ENCODE measurements at places on chromosomes 1 and 21.

DNA sequence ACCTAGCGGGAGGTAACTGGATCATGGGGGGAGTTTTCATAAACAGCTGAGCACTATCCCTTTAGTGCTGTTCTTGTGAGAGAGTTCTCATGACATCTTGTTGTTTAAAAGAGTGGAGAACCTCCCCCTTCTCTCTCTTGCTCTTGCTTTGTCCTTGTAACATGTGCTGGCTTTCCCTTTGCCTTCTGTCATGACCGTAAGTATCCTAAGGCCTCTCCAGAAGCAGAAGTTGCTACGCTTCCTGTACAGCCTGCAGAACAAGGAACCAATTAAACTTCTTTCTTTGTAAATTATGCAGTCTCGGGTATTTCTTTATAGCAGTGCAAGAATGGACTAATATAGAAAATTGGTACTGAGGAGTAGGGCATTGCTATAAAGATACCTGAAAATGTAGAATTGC lies 515.6 kb downstream of the NEGR1 start:
- no peak for DNase-seq

DNA sequence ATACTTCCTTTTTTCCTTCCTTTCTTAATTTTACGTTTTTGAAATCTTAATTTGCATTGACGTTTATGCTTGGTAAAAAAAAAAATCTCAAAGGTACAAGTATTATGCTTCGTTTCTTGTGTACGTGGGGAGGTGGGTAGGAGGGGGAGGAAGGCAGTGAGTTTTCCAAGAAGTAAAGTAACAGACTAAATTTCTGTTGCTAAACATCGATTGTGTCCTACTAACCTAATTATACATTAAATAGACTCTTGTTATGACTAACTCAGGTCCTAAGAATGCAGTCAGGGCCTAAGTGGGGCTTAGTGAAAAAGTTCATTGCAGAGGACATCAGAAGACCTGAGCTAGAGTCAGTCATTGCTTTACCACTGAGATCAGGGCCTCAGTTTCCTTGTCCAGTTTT lies 17.5 kb downstream of the NEK7 start:
- no peak for DNase-seq

DNA sequence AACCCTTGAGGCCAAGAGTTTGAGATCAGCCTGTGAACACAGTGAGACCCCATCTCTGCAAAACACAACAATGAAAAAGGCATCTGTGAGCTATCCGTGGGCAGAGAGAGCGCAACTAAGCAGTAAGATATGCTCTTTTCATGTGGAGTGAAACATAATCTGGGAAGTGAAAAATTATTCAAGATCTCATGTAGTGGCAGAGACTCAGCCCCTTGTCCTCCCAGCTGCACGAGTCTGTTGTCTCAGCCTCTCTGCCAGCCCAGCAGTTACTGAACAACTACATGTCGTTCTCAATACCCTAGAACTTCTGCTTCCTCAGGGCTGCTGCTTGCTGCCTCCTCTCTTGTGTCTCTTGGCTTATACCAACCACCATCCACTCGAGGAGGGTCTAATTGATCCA lies 61.3 kb upstream of the WDR26 start:
- DNase-seq: no peak

- DNase-seq: peak; percentile 24
These were observed 95.4 kb upstream of the USP24 start for GRCh38 chr1:55310505-55310971.

DNA sequence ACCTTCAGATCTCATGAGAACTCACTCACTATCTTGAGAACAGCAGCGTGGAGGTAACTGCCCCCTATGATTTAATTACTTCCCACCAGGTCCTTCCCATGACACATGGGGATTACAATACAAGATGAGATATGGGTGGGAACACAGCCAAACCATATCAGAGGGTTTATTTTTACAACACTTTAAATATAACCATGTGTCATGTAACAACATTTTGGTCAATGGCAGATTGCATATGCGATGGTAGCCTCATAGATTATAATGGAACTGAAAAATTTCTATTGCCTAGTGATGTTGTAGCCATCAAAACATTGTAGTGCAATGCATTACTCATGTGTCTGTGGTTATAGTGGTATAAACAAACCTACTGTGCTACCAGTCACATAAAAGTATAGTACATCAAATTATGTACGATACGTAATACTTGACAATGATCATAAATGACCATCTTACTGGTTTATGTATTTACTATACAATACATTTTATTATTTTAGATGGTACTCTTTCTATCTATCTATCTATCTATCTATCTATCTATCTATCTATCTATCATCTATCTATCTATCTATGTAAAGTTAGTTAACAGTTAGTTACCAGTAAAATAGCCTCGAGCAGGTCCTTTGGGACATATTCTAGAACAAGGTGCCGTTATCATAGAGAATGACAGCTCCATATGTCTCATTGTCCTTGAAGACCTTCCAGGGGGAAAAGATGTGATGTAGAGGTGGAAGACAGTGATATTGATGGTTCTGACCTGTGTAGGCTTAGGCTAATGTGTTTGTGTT lies 12.6 kb upstream of the S100B start:
- no peak for DNase-seq

DNA sequence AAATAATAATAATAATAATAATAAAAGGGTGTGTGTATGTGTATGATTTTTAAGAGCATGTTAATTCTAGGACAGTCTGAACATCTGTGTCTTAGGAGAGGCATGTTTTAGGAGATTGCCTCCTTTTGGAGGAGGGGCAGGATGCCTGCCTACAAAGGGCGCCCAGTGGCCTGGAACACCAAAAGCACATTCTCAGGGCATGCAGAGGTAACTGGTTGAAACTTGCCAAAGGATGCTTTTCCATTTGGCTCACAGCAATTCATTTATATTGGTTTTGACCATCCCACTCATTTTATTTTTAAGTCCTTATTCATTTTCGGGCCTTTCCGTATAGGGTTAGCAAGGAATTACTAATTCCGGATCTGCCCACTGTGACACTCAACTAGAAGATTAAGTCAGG lies 21.1 kb upstream of the LAMC2 start:
- DNase-seq: no peak

- DNase-seq: no peak
These were observed 459.8 kb upstream of the DAB1 start for GRCh38 chr1:57883642-57883995.

- no peak for DNase-seq
These were observed 20.8 kb downstream of the ZBTB8B start for GRCh38 chr1:32485554-32486255.

- no peak for DNase-seq
These were observed 405.6 kb downstream of the NPHP4 start for GRCh38 chr1:5586629-5587028.

GRCh38 chr1:47424336-47424982 lies 8.4 kb downstream of the FOXE3 start:
- no peak for DNase-seq

GRCh38 chr1:51518586-51519047 lies 449 bp downstream of the EPS15 start:
- DNase-seq: peak; percentile 63
